ENCODE measurements at places on chromosomes 11 and 22. TPM values are rescaled to one million over a fixed set of nuclear protein-coding genes. Genes with fewer than 3 reads are reported as not detected.
A peak's percentile ranks its signal among the peaks of the same experiment; 100 is the strongest.

GRCh38 chr11:47106798-47107411 is 69.8 kb downstream of the ARFGAP2 start:
- H3K27ac ChIP-seq, result no peak overlapping the region
- no peak overlapping the region for H3K4me3 ChIP-seq
- no peaks in the 10 kb centered on the region for H3K36me3 ChIP-seq
- peaks cover 22% of the 10 kb centered on the region for H3K4me1 ChIP-seq
- no peaks in the 10 kb centered on the region for H3K27me3 ChIP-seq
- no peak for DNase-seq

- peaks cover 56% of the 10 kb centered on the region for H3K27me3 ChIP-seq
- H3K36me3 ChIP-seq, result no peaks in the 10 kb centered on the region
- H3K4me3 ChIP-seq, result no peak overlapping the region
- DNase-seq, result no peak
Observed at GRCh38 chr11:64632237-64632636, 41.2 kb downstream of the SLC22A12 start.

- DNase-seq, result no peak
- H3K4me1 ChIP-seq, result peaks cover 45% of the 10 kb centered on the region
- peaks cover 5% of the 10 kb centered on the region for H3K27me3 ChIP-seq
- H3K36me3 ChIP-seq, result peaks cover 42% of the 10 kb centered on the region
Observed at GRCh38 chr11:94877443-94878200, 95.7 kb downstream of the CWC15 start.

- H3K4me3 ChIP-seq, result no peak overlapping the region
- DNase-seq, result no peak
- H3K4me1 ChIP-seq, result no peaks in the 10 kb centered on the region
- H3K36me3 ChIP-seq, result no peaks in the 10 kb centered on the region
- H3K27ac ChIP-seq, result no peak overlapping the region
Observed at GRCh38 chr22:48676266-48677167, 1151.2 kb downstream of the BRD1 start.

DNA sequence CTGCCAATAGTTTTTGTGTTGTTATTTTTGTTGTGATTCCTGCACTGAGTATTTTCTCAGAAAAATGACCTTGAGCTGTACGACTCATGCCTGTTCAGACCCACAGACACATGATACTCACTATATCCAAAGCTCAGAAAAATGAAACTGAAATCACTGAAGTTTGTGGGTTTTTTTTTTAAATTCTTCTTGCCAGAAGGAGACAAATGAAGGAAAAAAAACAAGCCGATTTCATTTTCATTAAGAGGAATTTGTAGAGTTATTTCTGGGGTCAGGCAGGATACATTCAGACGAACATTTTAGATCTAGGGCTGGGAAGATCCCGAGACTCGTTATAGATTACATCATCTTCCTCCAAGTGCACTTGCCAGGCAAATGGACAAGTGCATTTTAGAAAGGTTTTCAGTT is 60.4 kb downstream of the BMAL1 start:
- H3K27me3 ChIP-seq, result no peaks in the 10 kb centered on the region
- H3K27ac ChIP-seq, result peak overlapping the region; percentile 89
- no peaks in the 10 kb centered on the region for H3K36me3 ChIP-seq
- H3K4me1 ChIP-seq, result peaks cover 86% of the 10 kb centered on the region

DNA sequence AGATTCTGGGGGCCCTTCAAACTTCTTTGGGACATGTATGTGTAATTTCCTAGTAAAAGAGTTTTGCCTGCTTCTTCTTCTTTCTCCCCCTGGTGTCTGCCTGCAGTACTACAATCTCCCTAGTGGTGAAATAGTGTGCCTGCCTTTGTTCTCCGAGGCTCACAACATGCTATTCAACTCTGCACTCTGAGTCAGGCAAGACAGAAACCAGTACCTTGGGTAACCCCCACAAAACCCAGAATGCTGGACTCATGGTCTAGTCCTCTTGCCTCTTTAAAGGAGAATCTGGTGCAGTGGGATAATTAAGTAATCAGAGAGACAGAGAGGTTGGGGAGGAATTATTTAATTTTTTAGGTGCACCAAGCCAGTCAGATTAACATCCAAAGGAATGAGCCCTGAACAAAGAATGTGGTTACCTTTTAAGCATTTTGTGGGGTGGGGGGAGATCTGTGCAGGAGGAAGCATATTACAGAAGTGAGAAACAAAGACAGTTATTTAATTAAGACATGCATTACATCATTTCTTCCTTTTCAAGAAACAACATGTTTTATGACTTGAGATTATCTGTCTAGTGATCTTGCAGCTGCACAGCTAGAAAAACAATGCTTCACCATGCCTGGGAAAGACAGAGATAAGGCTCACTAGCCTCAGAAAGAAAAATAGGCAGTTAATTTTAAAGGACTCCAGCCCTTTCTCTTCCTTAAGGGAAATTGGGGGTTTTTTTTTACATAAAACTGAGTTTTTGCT is 11.0 kb upstream of the MS4A6A start:
- H3K36me3 ChIP-seq, result no peaks in the 10 kb centered on the region
- no peaks in the 10 kb centered on the region for H3K4me1 ChIP-seq
- H3K4me3 ChIP-seq, result no peak overlapping the region
- no peaks in the 10 kb centered on the region for H3K27me3 ChIP-seq
- DNase-seq, result peak; percentile 44

DNA sequence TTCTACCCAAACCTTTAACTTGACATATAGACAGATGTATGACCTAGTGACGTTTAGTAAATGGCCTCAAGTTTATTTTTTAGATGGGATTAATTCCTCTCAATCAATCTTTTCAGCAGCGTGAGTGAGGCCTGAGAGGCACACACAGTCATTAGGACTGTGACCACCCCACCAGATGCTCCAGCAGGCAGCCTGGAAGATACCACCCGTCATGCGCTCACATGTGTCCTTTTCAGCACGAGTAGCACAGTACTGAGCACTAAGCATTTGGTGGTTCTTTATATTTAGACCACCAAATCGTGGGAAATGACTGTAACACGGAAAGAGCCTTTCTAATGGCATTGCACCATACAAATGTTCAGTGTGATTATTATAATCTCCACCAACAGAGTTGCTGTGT is 354.6 kb upstream of the DDI1 start:
- no peak overlapping the region for H3K4me3 ChIP-seq
- peaks cover 37% of the 10 kb centered on the region for H3K4me1 ChIP-seq
- no peak overlapping the region for H3K27ac ChIP-seq
- H3K36me3 ChIP-seq, result peaks cover 7% of the 10 kb centered on the region

- H3K27me3 ChIP-seq, result no peaks in the 10 kb centered on the region
- peaks cover 7% of the 10 kb centered on the region for H3K36me3 ChIP-seq
- no peak overlapping the region for H3K27ac ChIP-seq
- peaks cover 17% of the 10 kb centered on the region for H3K4me1 ChIP-seq
Observed at GRCh38 chr22:17149076-17149815, 9.8 kb downstream of the HDHD5 start.

GRCh38 chr11:94673386-94673785 is 94.8 kb upstream of the AMOTL1 start:
- H3K36me3 ChIP-seq, result no peaks in the 10 kb centered on the region
- H3K4me3 ChIP-seq, result no peak overlapping the region
- H3K4me1 ChIP-seq, result peaks cover 44% of the 10 kb centered on the region
- DNase-seq, result no peak
- H3K27me3 ChIP-seq, result peaks cover 9% of the 10 kb centered on the region

GRCh38 chr11:123145661-123146060 is 49.4 kb downstream of the CLMP start:
- DNase-seq, result no peak
- H3K4me3 ChIP-seq, result peak overlapping the region; percentile 64
- peaks cover 36% of the 10 kb centered on the region for H3K36me3 ChIP-seq
- H3K27ac ChIP-seq, result peak overlapping the region; percentile 88
- no peaks in the 10 kb centered on the region for H3K27me3 ChIP-seq

GRCh38 chr11:107275632-107276031 is 182.0 kb downstream of the CWF19L2 start:
- no peaks in the 10 kb centered on the region for H3K4me1 ChIP-seq
- H3K27ac ChIP-seq, result no peak overlapping the region
- no peak for DNase-seq
- no peak overlapping the region for H3K4me3 ChIP-seq

DNA sequence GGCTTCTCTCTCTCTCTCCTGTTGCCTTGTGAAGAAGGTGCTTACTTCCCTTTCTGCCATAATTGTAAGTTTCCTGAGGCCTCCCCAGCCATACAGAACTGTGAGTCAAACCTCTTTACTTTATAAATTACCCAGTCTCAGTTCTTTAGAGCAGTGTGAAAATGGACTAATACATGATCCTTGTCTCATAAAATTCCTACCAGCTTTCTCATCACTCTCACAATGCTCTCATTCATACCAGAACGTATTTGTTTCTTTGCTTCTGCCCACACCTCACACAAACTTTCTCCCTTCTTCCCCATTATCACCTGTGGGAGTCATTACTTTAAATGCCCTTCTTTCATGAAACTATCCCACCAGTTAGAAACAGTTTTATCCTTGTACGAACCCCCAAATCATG is 62.7 kb upstream of the ARHGAP42 start:
- H3K27me3 ChIP-seq, result peaks cover 3% of the 10 kb centered on the region
- peaks cover 13% of the 10 kb centered on the region for H3K36me3 ChIP-seq
- no peak for DNase-seq
- peaks cover 12% of the 10 kb centered on the region for H3K4me1 ChIP-seq

DNA sequence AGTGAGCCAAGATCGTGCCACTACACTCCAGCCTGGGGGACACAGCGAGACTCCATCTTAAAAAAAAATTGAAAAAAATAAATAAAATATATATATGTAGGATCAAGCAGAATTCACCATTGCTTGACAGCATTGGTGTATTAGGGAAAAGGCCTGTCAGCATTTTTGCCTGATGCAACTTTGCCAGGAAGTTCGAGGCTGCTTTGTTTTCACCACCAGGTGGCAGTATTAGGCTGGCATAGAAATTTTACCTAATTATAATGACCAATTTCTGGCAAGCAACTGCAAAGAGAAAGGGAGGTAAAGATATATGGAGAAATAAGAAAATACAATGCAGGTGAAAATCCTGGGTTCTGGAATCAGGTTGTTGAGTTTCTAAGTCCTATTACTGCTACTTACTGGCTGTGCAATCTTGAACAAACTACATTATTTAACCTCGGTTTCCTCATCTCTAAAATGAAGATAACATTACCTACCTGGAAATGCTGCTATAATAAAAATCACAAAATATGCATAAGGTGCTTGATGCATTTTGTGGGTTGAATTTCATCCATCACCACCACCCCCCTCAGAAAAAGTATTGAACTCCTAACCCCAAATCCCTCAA is 24.7 kb downstream of the LAYN start:
- peaks cover 25% of the 10 kb centered on the region for H3K36me3 ChIP-seq
- no peak overlapping the region for H3K4me3 ChIP-seq
- peaks cover 6% of the 10 kb centered on the region for H3K27me3 ChIP-seq
- peaks cover 64% of the 10 kb centered on the region for H3K4me1 ChIP-seq
- DNase-seq, result peak; percentile 76

GRCh38 chr11:69821511-69822040 is 2.4 kb upstream of the FGF3 start:
- H3K27me3 ChIP-seq, result peaks cover 44% of the 10 kb centered on the region
- no peak overlapping the region for H3K4me3 ChIP-seq
- DNase-seq, result no peak
- no peaks in the 10 kb centered on the region for H3K36me3 ChIP-seq
- H3K27ac ChIP-seq, result no peak overlapping the region
- H3K4me1 ChIP-seq, result no peaks in the 10 kb centered on the region

- peak overlapping the region; percentile 72 for H3K27ac ChIP-seq
- no peaks in the 10 kb centered on the region for H3K27me3 ChIP-seq
- peaks cover 27% of the 10 kb centered on the region for H3K36me3 ChIP-seq
- no peak overlapping the region for H3K4me3 ChIP-seq
- DNase-seq, result no peak
- H3K4me1 ChIP-seq, result peaks cover 86% of the 10 kb centered on the region
Observed at GRCh38 chr11:33529461-33529860, 171.2 kb downstream of the C11orf91 start.

GRCh38 chr11:2166091-2166851 is 5.3 kb upstream of the INS start:
- no peaks in the 10 kb centered on the region for H3K4me1 ChIP-seq
- H3K27me3 ChIP-seq, result peaks cover 3% of the 10 kb centered on the region
- DNase-seq, result no peak
- H3K4me3 ChIP-seq, result no peak overlapping the region
- H3K36me3 ChIP-seq, result no peaks in the 10 kb centered on the region

GRCh38 chr11:67022961-67023956 is at the start of gene SYT12:
SYT12 (plus strand) TSS chr11:67023134; CDS start chr11:67030145, 7,011 bp downstream.
- peak within 1 kb of the TSS; percentile 62 for H3K4me3 ChIP-seq
- no peaks in the 10 kb centered on the region for H3K36me3 ChIP-seq
- H3K4me1 ChIP-seq, result peaks cover 8% of the 10 kb centered on the region
- peaks cover 18% of the 10 kb centered on the region for H3K27me3 ChIP-seq

GRCh38 chr11:17734418-17734911 is at the start of gene KCNC1:
KCNC1 (plus strand) TSS chr11:17734781; CDS start chr11:17736003, 1,222 bp downstream.
- H3K36me3 ChIP-seq, result no peaks in the 10 kb centered on the region
- no peak within 1 kb of the TSS for H3K27ac ChIP-seq
- H3K4me1 ChIP-seq, result no peaks in the 10 kb centered on the region
- peaks cover 28% of the 10 kb centered on the region for H3K27me3 ChIP-seq
- H3K4me3 ChIP-seq, result peak within 1 kb of the TSS; percentile 37

GRCh38 chr11:61491736-61492395 is 16.7 kb upstream of the LRRC10B start:
- no peak overlapping the region for H3K4me3 ChIP-seq
- H3K27ac ChIP-seq, result no peak overlapping the region
- no peaks in the 10 kb centered on the region for H3K36me3 ChIP-seq
- no peak for DNase-seq

DNA sequence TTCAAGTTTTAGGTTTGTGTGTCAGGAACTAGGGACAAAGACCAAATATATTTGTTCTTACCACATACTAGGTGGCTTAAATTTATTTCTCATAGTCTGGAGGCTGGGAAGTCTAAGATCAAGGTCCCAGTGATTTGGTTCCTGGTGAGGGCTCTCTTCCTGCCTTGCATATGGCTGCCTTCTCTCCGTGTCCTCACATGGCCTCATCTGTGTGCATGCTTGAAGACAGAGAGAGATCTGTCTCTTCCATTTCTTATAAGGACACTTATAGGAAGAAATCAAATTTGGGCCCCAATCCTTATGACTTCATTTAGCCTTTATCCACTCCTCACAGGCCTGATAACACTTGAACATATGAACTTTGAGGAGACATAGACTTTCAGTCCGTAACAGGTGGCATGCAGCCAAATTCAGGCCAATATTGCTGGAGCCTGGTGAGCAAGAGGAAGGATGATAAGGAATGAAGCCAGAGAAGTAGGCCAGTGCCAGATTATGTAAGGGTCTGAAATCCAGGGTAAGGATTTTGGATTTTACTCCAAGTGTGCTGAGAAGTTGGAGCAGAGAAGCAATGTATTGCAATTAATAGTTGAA is 35.1 kb downstream of the TTC17 start:
- peaks cover 2% of the 10 kb centered on the region for H3K27me3 ChIP-seq
- H3K27ac ChIP-seq, result no peak overlapping the region
- peaks cover 51% of the 10 kb centered on the region for H3K36me3 ChIP-seq
- H3K4me3 ChIP-seq, result no peak overlapping the region
- DNase-seq, result no peak
- H3K4me1 ChIP-seq, result peaks cover 1% of the 10 kb centered on the region

The TTC12 gene
- 9.7 TPM for total RNA-seq

The APOA5 gene
- not detected for total RNA-seq

The MAPK8IP2 gene
- 0.18 TPM for total RNA-seq

The FBLN1 gene
- total RNA-seq, result 342 TPM

The MPZL2 gene
- total RNA-seq, result not detected

The CARD18 gene
- not detected for total RNA-seq

The TTLL12 gene
- total RNA-seq, result 39.4 TPM

The ZP1 gene
- not detected for total RNA-seq

The PPP1R14B gene
- 448 TPM for total RNA-seq

The PTPRCAP gene
- total RNA-seq, result 0.50 TPM

The MRGPRX3 gene
- total RNA-seq, result not detected

The TRIM44 gene
- 52.1 TPM for total RNA-seq

Measured in HFFc6 (cell line).